Activated T-cell treated with anti-CD3 and anti-CD28 coated beads for 48 hours (primary cell): ENCODE measurements at places on chromosomes 12 and 14.

- no peak for DNase-seq
Measured at GRCh38 chr12:48717252-48717695, 767 bp upstream of the CCNT1 start.

GRCh38 chr12:96985515-96986362 lies 78.7 kb downstream of the NEDD1 start:
- peak; percentile 46 for DNase-seq

GRCh38 chr14:29536886-29537511 lies 390.6 kb downstream of the PRKD1 start:
- DNase-seq: no peak

DNA sequence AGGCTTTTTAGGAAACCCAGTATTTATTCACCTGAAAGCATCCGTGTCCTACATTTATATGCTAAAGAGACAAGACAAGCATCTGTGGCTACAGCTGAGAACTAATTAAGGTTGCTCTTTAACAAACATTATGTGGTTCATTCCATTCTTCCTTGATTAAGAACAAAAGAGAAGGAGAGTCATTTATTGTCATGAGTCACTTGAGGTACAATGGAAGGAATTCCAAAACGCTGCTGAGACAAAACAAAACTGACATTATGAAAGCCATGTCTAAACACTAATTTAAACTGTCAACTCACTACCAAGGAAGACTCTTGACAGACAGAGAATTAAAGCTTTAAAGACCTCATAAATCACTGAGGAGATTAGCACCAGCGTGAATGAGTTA lies 214.4 kb downstream of the BMP4 start:
- DNase-seq: no peak

DNA sequence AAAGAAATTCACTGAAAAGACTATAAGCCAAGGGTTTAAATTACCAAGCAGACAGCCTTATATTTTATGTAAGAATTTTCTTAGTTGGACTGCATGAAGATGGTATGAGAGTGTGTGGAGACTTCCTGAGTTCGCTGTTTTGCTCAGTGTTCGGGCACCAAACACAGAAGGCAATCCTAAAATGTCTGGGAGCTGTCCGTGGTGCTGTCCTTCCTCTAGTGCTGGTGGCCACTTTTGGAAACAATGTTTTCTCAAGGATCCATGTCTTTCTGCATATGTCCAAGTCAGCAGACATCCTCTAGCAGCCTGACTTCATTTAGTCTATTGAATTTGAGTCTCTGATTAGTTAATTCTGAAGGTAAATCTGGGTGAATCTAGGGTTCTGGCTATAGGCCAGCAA lies 135.8 kb downstream of the SLC8A3 start:
- DNase-seq: no peak

GRCh38 chr12:109302358-109302757 lies 6.7 kb downstream of the FOXN4 start:
- no peak for DNase-seq

DNA sequence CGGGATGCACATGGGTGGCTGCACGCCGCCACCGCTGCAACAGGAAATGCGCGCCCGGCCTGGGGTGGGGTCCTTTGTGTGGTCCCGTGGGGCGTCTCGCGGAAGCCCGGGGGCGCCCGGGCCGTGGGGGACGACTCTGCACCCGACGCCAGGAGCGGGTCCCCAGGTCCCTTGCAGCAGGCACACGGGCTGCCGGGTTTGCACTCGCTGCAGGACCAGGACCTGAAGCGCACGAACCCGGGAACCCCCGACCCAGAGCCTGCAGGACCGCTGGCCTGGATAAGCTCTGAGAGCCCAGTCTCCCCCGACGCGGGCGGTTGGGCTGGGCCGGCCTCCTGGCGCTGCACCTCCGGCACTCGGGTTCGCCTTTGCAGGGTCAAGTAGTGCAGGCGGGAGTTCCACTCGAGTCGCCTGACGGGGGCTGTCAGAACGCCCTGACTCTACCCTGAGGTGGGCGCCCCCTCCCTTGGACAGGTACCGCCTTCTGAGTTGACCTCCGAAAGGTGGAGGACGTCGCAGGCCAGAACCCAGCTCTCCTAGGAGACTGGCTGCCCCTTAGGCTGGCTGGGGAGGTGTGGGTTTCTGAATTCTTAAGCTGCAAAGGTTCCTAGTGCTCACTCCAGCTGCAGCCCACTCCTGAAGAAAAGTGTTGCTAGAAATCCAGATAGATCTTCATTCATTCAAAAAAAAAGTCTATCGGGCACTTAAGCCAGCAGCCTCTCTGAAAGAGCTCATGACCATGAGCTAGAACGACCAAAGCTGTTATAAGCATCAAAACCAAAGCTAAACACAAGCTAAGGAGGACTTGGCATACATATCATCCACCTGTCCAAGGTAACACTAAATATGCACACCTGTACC lies 68.0 kb downstream of the RNF34 start:
- DNase-seq: no peak

DNA sequence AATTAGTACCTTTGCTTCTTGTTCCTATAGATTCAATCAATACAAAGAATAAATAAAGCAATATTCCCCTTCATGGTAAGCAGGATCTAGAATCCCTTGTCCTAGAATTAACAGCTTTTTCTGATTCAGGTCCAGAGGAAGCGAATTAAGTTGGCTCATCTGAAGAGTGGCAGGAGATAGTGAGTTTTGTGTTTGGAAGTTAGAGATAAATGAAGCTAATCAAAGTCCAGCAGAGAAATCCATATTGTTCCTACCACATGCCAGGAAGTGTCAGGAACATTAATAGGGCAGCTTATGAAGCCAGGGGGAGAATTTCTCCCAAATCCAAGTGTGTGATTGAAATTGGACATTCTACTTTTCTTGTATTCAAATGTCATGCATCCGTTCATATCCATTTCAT lies 13.9 kb downstream of the CAPZA3 start:
- DNase-seq: no peak

DNA sequence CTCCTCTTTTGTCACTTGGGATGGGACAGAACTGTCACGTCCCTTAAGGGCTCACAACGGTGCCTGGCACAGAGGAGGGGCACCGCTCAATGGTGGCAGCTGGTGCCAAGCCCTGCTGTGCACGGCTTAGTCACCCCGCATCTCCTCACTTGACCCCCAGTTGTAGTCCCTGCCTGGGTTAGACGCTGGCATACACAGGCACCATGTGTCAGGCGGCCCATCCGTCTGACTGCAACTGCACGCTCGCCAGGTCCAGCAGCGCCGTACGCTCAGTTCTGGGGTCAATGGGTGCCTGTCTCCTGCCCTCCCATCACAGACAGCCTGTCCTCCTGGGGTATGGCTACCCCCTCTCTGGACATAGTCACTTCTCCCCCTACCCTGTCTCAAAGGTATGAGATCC lies 1.6 kb upstream of the PACS2 start:
- DNase-seq: no peak

DNA sequence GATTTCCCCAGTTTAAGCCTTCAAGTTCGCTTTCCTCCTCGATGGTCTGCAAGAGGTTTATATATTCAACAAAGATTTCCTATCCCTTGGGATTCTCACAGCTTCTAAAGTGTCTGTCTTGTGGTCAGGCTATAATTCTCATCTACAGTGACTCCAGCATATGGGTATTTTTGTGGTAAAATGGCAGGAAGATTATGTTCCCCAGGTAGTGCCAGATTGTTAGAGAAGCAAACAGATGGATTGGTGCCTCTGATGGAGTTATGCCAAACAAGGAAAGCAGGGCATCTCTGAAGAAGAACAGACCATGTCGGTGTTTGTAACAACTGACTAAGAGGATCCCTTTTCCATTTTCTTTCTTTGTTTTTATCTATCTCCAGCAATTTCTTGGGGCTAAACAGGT lies 5.5 kb upstream of the CCDC175 start:
- DNase-seq: no peak

GRCh38 chr14:100891051-100891450 lies 12.5 kb downstream of the RTL1 start:
- no peak for DNase-seq

GRCh38 chr12:69916544-69917235 lies 91.7 kb downstream of the MYRFL start:
- DNase-seq: no peak

- DNase-seq: no peak
Measured at GRCh38 chr12:100840748-100841147, 46.2 kb downstream of the ANO4 start.

DNA sequence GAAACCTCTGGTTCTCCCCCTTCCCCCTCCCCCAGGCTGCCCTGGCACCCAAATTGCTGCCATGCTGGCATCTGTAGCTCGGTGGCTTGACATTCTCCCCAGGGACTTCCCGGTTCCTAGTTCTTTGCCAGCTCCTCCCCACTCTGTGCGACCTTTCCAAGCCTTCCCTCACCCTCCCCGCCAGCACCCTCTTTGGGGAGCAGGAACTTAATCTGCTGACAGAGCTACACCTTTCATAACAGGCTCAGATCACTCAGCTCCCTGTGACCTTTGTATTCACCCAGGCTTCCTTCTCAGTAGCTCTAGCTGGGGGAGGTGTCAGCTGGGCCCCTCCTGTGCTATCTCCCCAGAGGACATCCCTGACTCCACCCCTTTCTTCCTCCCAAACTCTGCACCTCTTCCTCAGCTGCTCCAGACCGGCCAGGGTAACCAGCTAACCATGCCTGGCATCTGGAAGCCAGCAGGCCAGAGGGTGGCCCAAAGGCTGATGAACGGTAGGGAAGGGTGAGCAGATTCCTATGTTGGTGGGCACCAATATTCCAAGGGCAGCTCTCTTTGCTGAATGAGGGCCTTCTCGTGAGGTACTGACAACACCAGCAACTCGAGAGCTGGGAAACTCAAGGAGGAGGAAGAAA lies 1.8 kb upstream of the COX14 start:
- no peak for DNase-seq

DNA sequence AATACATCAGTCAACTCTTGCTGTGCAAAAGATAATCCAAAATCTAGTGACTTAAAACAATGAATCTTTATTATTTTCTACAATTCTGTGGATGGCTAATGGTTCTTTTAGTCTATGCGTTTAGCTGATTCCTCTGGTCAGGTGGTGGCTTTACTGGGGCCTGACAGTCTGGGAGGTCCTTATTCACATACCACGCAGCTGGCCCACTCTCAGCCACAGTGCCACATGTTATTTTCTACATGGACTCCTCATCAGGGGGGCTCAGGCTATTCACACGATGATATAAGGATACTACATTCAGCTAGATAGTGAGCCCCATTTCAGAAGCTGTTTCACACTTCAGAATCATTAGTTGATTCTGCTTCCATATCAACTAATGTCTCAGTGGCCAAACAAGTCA lies 287.5 kb upstream of the MGAT4C start:
- no peak for DNase-seq

GRCh38 chr12:117159674-117160073 lies 30.6 kb downstream of the FBXO21 start:
- no peak for DNase-seq

DNA sequence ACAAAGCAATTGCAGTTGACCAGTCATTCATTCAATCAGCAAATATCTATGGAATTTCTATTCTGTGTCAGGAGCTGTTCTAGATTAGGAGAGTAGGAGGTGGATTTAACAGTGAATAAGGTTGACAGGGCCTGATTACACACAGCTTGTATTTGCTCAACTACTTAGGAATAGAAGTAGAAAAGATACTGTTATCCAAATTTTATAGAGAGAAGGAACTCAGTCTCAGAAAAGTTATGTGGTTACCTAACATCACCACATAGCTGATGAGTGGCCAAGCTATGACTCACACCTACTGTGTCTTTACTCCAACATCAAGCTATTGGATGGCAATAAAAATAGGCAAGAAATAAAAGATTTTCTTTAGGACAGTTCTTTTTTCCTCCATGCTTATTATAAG lies 374.8 kb downstream of the RMST start:
- DNase-seq: no peak

GRCh38 chr12:234019-234418 lies 20.1 kb upstream of the SLC6A12 start:
- DNase-seq: no peak

GRCh38 chr12:56158926-56159461 lies 835 bp downstream of the MYL6 start:
- no peak for DNase-seq

GRCh38 chr12:121110211-121110940 lies 22.3 kb upstream of the P2RX7 start:
- DNase-seq: peak; percentile 36

DNA sequence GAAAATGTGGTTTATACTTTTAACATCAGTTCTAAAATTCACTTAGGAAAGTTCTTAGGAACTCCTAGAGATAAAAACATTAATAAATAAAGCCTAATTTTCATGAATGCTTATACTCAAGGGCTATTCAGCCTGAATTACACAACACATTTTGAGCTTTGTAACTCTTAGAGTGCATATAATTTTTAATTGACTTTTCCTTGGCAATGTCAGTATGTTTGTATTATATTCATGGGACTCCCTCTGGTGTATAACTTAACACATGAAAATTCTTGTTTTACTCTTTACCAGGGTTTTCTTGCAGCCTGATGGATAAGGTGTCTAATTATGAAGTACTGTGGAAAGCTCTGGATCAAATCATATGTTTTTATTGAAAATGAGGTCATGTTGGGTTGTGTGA lies 150.6 kb upstream of the HMGA2 start:
- no peak for DNase-seq

DNA sequence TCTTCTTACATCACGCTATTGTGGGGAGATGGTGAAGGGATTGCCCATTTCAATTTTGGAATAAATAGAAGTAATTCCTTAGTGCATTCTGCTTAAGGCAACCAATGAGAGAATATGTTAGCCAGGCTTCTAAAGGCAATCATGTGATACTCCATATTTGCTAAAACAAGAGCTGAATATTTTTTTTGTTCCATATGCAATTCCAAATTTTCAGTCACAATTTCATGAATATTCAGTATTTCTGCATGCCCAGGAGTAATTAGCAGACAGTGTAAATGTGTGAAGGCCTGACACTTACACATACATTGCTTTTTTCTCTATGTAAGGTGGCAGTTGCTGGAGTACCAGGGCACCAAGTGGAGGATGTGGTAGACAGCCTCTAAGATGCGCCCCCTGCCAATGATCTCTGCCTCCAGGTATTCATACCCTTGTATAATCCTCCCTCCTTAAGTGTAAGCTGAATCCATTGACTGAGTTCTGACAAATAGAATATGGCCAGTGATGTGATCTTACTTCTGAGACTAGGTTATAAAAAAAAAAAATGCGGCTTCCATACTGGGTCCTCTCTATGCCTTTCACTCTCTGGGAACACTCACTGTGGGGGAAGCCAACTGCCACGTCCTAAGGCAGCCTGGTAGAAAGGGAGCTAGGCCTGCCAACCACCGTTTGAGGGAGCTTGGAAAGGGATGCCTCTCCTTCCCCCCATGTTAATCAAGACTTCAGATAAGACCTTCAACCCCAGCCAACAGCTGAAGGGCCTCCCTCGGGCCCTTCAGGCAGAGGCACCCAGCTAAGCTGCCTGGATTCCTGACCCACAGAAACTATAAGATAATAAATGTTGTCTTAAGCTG lies 62.7 kb upstream of the PTGR2 start:
- DNase-seq: no peak

GRCh38 chr14:54356172-54356571 lies 40.6 kb upstream of the CDKN3 start:
- no peak for DNase-seq

DNA sequence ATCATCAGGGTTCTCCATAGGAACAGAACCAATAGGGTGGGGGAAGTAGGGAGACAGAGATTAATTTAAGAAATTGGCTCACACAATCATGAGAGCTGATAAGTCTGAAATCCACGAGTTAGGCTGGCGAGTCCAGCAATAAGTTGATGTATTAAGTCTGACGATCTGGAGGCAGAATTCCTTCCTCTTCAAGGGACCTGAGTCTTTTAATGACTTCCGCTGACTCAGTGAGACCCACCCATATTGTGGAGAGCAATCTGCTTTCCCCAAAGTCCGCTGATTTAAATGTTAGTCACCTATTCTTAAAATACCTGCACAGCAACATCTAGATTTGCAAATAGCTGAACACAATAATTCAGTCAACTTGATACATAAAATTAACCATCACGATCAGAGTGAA lies 97.8 kb downstream of the SPTSSA start:
- DNase-seq: no peak

GRCh38 chr14:53515276-53515675 lies 362.2 kb upstream of the DDHD1 start:
- DNase-seq: no peak
